T follicular helper cell (primary cell): ENCODE measurements at places on chromosomes 12 and 14.

DNA sequence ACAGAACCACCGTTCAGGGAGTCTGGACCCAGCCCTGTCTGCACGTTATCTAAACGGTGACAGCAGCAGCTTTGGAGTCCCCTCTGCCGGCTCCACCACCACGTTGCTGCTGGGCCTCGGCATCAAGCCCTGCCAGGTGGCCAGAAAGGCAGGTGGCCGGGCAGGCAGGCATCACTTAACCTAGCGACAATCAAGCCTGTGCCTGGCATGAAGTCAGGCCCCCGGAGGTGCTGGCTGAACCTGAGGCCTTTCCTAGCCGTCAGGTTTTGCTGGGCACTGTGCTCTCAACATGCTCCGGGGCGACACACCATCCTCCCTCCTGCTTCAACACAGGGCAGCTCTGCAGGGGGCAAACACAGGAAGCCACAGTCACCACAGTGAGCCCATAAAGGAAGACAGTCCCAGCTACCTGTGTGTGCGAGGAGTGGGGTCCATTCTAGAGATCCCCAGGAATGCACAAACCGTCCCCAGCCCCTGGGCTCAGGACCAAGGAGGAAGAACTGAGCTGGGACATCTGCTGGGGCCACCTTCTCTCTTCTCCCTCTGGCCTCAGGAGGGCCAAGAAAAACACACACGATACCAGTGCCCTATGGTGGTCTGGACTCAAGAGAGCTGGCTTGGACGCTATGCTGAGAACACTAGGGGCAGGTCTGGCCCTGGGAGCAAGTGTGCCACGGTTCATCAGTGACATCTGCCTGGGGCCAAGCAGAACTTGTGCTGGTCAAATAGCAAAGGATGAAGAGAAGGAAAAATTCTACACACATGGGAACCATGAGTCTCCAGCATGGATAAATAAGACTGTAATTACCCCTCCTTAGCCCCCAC is 44.7 kb downstream of the CCDC88C start:
- DNase-seq = peak; percentile 37

DNA sequence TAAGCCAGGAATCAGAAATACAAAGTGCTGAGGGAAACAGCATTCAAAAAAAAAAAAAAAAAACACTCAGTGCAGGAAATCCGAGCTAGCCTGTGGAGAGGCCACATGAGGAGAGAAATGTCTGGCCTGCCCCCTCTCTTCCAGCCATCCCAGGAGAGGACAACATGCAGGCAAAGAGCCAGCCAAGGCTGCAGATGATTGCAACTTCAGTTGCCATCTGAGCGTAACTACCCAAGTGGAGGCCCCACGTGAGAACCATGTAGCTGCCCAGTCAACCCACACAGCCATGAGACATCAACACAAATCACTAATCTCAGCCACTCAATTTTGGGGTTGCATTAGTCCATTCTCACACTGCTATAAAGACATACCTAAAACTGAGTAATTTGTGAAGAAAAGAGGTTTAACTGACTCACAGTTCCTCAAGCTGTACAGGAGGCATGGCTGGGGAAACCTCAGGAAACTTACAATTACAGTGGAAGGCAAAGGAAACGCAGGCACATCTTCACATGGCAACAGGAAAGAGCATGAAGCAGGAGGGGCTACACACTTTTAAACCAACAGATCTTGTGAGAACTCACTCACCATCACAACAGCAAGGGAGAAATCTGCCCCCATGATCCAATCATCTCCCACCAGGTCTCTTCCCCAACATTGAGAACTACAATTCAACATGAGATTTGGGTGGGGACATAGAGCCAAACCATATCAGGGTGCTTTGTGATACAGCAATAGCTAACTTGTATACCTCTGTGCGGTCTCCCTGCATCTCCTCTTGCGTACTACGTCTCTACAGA is 161.1 kb downstream of the PIWIL1 start:
- DNase-seq = no peak

DNA sequence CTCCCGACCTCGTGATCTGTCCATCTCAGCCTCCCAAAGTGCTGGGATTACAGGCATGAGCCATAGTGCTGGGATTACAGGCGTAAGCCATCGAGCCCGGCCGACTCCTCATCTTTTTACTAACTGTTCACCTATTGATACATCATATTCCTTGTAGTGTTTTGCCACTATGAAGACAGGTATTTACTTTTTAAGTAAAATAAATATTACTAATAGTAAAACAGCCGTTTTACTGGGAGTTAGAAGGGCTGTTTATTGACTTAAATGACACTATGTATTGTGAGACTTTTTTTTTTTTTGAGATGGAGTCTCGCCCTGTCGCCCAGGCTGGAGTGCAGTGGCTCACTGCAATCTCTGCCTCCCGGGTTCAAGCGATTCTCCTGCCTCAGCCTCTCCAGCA is 51.5 kb downstream of the DIP2B start:
- DNase-seq = no peak

- no peak for DNase-seq
Observed at GRCh38 chr12:24896171-24896570, 52.7 kb downstream of the BCAT1 start.

DNA sequence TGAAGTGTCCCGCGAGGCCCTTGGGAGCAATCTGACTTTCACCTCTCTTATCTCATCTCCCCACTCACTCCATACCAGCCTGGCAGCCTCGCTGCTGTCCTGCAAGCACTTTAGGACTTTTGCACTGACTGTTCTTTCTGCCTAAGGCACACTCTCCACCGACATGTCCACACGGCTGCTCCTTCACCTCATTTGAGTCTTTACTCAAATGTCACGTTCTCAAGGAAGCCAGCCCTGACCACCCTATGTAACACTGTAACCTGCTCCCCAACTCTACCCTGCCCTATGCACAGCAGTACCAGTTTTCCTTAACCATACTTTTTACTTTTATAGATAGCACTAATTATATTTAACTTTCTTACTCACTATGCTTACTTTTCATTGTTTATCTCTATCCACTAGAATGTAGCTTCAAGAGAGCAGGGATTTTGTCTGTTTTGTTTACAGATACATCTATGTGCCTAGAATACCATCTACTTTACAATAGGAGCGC is 32.0 kb downstream of the PRKD1 start:
- DNase-seq = no peak

- DNase-seq = no peak
Observed at GRCh38 chr12:31867292-31867691, 91.9 kb upstream of the RESF1 start.

DNA sequence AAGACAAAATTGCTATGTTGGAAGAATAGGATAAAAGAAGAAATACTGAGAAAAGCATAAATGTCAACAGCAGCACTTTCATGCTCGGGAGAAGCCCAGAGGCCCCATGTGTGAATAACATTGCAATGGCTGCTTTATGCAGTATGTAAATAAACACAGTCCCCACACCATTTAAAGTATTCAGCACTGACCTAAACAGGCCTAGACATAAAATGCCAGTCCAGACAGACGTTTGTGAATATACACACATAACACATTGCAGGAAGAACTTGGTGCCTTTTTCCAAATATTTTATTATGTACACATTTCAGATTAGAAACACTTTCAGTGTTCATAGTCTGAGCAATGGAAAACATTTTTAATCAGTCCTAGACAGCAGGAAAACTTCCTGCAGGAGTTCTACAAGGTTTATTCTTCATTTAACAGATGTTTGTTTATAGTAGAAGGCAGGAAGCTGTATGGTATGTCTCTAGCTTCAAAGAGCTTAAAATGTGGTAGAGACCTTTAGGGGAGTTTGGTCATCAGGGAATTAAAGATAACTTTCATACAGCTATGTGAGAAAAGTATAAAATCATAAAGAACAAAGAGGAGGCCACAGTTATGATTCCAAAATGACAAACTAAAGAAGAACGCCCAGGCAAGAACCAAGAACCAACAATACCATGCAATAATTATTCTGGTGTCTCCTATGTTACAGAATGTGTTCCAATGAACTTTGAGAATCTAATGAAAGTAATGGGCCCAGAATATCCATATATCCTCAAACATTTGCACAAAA is 30.6 kb upstream of the SLC38A2 start:
- DNase-seq = no peak

- no peak for DNase-seq
Observed at GRCh38 chr12:109961201-109961600, 35.0 kb downstream of the GIT2 start.

DNA sequence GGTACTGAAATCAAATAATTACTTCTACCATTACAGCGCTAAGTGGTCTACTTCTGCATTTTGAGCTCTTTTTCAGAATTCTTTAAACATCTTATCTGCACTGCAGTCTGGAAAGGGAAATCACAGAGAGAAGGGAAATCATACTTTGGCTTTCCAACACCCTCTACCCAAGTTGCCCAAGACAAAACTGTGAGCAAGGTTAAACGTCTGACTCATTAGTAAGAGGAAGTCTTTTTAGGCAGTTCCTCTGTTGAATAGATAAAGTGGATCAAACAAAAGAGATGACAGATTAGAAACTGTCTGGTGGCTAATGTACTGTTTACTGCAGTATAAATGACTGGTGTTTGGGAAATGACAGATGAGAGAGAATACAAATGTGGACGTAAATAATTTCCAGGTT is 858.1 kb downstream of the NRXN3 start:
- DNase-seq = no peak

- DNase-seq = no peak
Observed at GRCh38 chr14:26395726-26396125, 202.1 kb downstream of the NOVA1 start.

- no peak for DNase-seq
Observed at GRCh38 chr14:50366115-50366514, 30.6 kb downstream of the CDKL1 start.

DNA sequence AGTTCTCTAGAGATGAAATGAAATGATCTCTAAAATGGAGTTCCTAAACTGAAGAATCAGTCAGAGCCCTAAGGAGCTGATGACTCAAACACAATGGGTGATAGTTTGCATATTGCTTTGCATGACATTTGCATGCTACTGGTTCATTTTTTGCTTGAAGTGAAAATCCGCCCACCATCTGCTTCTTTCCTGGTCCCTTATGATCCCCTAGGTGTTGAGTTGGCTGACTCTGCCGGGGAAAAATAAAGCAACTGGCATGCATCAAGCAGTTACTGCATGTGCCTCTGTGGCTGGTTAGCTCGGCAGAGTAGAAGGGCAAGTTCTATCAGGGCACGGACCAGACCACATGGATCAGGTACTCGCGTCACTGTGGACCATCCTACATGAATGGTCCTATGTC is 151.1 kb downstream of the PPM1H start:
- no peak for DNase-seq

- no peak for DNase-seq
Observed at GRCh38 chr14:64265222-64265621, 28.9 kb downstream of the ESR2 start.

DNA sequence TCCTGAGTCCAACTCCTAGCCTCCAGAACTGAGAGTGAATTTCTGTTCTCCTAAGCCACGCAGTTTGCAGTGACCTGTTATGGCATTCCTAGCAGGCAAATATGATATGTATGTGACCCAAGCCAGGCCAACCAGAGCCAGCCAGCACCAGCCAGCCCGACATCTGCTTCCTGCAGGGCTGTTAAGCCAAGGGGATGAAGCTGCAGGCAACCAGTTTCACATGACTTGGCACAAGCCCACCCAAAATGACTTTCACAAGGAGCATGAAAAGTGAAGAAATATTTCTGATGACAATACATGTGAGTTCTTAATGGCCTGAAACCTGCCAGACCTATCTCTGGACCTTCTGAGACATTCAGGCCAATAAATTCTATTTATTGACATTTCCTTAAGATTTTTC is 68.1 kb downstream of the ITPK1 start:
- no peak for DNase-seq

- DNase-seq = no peak
Observed at GRCh38 chr12:69094606-69095216, 144.7 kb upstream of the CPSF6 start.

- no peak for DNase-seq
Observed at GRCh38 chr12:68271346-68271745, 17.9 kb upstream of the IL22 start.

- no peak for DNase-seq
Observed at GRCh38 chr12:10617863-10618262, 4.5 kb upstream of the MAGOHB start.

DNA sequence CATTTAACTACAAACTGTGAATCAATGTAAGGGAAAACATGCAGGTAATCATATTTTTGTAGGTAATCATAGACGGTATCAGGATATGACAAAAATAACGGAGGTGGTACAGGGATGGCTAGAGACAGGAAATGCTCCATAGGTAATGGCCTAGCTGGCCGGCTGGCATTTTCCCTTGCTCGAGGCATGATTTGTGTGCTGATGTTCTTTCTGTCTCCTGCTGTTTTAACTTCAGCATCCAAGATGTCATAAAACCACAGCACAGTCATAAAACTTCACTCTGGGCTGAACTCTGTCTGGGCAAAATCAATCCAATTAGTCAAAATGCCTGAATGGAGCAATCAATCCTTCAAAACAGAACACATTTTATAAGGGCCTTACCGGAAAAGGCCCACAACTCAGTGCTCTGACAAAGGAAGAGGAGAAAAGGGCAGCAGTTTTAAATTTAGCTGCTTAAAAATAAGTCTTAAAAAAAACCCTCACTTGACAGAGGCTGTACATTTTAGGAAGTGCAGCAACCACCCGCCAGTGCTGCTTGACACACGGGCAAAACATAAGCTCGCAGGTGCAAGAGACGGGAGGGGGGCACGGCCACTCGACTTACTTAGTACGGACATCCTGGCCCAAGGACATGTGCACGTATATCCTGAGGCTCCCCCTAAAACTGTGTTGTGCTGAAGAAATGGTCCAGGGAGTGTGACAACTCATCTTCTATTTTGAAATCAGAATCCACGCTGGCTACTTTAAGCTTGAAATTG is 40.5 kb upstream of the GPR68 start:
- no peak for DNase-seq

- DNase-seq = no peak
Observed at GRCh38 chr12:122895320-122895703, 612 bp downstream of the VPS37B start.

GRCh38 chr14:39266525-39266870 is 32.8 kb downstream of the MIA2 start:
- DNase-seq = no peak

DNA sequence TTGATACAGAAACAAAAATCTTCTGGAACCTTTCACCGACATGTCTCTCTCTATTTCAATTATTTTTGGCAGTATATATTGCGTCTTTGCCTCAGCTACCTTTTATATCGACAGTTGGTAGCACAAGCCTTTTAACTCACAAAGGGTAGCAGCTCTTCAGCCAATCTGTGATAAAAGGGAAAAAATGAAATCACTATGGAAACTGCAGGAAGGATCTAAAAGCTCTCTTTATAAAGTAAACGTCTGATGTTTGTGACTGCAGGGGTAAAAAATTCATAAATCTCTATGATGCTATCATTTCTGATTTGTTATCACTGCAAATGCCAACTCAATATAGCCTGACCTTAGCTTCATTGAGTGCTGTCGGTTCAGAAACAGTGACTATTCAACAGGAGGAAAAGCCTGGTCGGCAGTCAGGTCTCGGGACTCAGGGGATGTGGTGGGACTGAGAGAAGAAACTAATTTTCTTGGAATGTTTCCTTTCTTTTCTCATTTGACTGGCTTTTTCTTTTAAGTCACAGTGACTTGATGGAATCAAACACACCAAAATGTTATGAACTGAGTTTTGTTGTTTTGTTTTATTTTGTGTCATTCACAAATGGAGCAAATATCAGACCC is 5.9 kb upstream of the RMST start:
- DNase-seq = no peak
